ENCODE measurements at places on chromosomes 5 and 9.

GRCh38 chr9:89305868-89306267 lies 5.1 kb upstream of the CKS2 start:
- DNase-seq = no peak

- DNase-seq = no peak
Observed at GRCh38 chr5:171688696-171689495, 96.7 kb upstream of the SMIM23 start.

- no peak for DNase-seq
Observed at GRCh38 chr9:133035669-133036068, 4.9 kb downstream of the GTF3C5 start.

GRCh38 chr5:132225165-132226032 lies 2.3 kb downstream of the P4HA2 start:
- DNase-seq = no peak
